ENCODE measurements at places on chromosomes 16 and 17.

DNA sequence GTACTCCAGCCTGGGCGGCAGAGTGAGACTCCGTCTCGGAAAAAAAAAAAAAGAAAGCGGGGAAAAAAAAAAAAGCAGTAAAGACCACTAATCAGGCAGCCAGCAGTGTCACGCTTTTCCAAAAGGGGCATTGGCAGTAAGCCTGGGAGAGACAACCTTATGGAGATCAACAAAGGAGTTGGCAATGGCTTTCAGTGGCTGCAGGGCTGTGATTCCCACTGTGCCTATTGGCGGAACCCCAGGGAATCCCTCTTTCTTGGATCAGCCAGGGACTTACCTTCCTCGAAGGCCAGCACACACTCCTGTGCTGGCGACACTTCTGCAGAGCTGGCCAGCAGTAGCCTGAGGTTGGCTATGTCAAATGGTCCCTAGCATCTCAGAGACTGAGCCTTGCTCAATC, 43.2 kb upstream of the ZFHX3 start:
- DNase-seq: no peak
- H3K27me3 ChIP-seq: no peaks in the 10 kb centered on the region
- no peak overlapping the region for H3K4me3 ChIP-seq
- H3K27ac ChIP-seq: no peak overlapping the region

DNA sequence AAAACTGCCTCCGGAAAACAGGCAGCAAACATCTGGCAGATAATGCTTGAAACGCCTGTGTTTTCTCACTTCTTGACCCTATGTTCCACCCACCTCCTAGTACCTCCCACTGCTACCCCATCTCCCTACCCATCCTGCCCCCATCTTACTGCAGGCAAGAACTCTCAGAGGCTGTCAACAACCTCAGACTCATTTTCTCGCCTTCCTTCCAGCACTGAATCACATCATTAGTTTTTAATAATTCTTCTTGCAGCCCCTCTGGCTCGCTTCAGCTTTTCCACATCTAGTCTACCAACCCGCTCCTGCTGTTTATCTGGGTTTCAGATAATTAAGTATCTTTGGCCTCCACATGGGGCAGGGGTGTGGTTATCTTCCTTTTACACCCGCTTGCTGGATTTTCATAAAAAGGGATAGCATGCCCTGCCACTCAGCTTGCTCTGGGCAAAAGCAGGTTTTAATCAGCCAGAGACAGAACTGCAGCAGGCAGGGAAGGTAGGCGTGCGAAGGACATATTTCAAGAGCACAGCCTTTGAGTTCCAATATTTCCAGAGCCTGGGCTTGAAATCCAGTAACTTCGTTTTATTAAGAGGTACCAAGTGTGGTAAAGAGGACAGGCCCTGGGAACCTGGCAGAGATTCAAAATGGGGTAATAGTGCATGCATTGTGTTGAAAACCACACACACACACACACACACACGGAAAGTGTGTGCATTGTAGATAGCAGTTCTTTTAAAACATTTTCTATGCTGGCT, 87.5 kb downstream of the BMERB1 start:
- H3K36me3 ChIP-seq: no peaks in the 10 kb centered on the region
- H3K4me3 ChIP-seq: no peak overlapping the region
- no peaks in the 10 kb centered on the region for H3K27me3 ChIP-seq
- H3K27ac ChIP-seq: no peak overlapping the region
- H3K4me1 ChIP-seq: peaks cover 4% of the 10 kb centered on the region

- H3K4me1 ChIP-seq: peaks cover 35% of the 10 kb centered on the region
- no peak for DNase-seq
- H3K27ac ChIP-seq: peak overlapping the region; percentile 82
- peaks cover 39% of the 10 kb centered on the region for H3K36me3 ChIP-seq
- no peak overlapping the region for H3K4me3 ChIP-seq
Observed at GRCh38 chr17:38715216-38715943, 10.3 kb downstream of the MLLT6 start.

GRCh38 chr16:71576971-71577370, at the start of gene TAT:
TAT (minus strand) TSS chr16:71577092; CDS start chr16:71576415, 677 bp downstream.
- H3K36me3 ChIP-seq: no peaks in the 10 kb centered on the region
- H3K4me3 ChIP-seq: no peak within 1 kb of the TSS
- H3K4me1 ChIP-seq: no peaks in the 10 kb centered on the region

DNA sequence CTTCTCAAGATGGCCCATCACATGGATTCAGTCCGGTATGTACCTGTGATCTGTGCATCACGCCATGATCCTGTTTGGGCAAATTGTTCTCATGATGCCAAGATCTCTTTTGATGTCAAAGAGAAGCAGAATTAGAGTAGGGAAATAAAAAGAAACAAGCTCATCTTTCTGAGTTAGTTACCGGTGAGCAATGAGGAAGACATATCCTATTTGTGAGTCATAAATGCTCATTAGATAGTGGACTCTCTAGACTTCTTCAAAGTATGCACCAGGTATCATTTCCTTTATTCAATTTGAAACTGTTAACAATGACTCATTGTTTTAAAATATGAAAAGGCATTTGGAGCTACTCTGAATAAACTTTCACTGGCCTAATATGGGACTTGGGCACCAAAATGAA, 8.0 kb upstream of the KRTAP4-12 start:
- no peak overlapping the region for H3K27ac ChIP-seq
- DNase-seq: no peak
- no peak overlapping the region for H3K4me3 ChIP-seq
- H3K4me1 ChIP-seq: no peaks in the 10 kb centered on the region
- no peaks in the 10 kb centered on the region for H3K36me3 ChIP-seq
- H3K27me3 ChIP-seq: peaks cover 11% of the 10 kb centered on the region

DNA sequence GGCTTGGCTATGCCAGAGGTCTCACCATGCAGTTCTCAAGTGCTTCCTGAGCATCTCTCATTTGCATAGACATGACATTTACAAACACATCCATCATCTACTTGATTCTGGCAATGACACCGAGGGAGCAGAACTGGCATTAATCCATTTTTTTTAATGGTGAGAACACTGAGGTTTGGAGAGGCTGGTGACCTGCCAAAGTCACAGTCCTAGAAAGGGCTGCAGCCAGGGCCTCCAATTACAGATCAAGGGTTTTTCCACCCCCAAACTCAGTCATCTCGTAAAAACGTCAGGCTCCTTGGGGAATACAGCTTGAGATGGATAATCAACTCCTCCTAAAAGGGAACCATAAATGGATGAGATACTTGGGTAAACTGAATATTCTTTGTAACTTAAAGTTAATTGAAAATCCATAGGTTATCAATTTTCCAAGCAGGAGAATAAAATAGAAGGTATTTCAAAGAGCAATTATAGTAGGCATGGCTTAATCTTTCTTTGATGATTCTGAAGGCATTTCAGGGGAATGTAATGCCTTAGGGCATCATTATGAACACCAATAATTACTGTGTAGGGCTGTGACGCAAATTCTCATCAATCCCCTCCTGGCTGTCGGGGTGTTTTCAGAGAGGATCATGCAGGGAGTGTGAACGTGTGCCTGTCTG, 9.4 kb upstream of the MEOX1 start:
- no peak overlapping the region for H3K27ac ChIP-seq
- no peak overlapping the region for H3K4me3 ChIP-seq
- H3K27me3 ChIP-seq: peaks cover 27% of the 10 kb centered on the region
- no peak for DNase-seq

DNA sequence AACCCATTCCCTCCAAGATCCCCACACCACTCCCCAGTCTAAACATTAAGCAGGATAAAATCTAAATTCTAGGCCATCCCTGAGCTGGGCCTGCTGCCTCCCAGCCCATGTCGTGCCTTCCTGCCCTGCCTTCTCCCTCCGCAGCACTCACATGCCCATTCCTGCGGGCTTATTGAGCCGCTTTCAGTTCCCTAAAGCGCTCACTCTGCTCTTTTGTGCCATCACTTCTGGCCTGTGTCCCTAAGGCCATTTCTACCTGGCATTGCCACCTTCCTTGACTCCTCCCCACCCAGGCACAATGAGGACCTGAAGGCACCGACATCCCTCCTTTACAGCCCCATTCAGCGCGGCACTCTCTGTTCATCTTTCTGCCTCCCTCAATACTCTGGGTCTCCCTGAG, 13.0 kb upstream of the RAB5C start:
- H3K4me3 ChIP-seq: no peak overlapping the region
- H3K36me3 ChIP-seq: no peaks in the 10 kb centered on the region
- no peaks in the 10 kb centered on the region for H3K4me1 ChIP-seq
- no peak overlapping the region for H3K27ac ChIP-seq

DNA sequence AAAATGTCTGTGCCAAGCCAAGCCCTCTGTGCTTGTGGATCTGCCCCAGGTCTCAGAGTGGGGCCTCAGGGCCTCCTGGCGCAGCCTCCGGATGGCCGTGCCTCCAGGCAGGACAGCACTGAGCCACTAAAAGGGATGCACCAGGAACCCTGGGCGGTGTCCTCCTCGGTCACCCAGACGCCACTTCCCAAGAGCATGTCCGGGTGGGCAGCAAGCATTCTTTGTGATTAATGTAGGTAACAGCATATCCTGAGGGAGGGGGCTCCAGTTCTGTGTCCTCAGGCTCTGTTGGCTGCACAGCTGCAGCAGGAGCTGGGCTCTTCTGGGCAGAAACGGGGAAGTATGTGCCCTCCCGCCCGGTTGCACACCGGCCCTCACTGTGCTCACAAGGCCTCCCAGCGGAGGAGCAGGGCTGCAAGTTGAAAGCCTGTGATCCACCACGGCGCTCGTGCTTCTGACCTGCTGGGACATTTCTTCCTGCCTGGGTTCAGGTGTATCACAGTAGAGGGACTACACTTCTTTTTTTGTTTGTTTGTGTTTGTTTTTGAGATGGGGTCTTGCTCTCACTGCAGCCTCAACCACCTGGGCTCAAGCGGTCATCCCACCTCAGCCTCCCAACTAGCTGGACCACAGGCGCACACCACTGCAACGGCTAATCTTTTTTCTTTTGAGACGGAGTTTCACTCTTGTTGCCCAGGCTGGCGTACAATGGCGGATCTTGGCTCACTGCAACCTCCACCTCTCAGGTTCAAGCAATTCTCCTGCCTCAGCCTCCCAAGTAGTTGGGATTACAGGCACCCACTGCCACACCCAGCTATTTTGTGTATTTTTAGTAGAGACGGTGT, 37.9 kb upstream of the CHMP6 start:
- H3K4me3 ChIP-seq: no peak overlapping the region
- H3K27me3 ChIP-seq: no peaks in the 10 kb centered on the region
- peaks cover 16% of the 10 kb centered on the region for H3K36me3 ChIP-seq
- no peak overlapping the region for H3K27ac ChIP-seq
- H3K4me1 ChIP-seq: peaks cover 13% of the 10 kb centered on the region

DNA sequence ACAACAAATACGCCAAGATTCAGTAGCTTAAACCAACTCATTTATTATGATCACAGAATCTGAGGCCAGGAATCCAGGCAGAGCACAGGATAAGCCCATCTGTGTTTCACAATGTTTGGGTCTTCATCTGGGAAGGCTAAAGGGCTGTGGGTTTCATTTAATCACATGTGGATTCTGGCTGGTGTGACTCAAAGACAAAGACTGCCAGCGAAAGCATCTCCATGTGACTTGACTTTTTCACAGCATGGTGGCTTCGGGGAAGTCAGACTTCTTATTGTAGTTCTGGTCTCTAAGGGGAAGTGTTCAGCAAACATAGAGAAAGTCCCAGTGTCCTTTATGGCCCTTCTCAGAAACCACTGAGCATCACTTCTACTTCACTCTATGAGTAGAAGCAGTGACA, 1014.4 kb upstream of the GOT2 start:
- H3K27ac ChIP-seq: no peak overlapping the region
- no peak overlapping the region for H3K4me3 ChIP-seq
- no peaks in the 10 kb centered on the region for H3K4me1 ChIP-seq
- DNase-seq: no peak
- H3K36me3 ChIP-seq: no peaks in the 10 kb centered on the region

DNA sequence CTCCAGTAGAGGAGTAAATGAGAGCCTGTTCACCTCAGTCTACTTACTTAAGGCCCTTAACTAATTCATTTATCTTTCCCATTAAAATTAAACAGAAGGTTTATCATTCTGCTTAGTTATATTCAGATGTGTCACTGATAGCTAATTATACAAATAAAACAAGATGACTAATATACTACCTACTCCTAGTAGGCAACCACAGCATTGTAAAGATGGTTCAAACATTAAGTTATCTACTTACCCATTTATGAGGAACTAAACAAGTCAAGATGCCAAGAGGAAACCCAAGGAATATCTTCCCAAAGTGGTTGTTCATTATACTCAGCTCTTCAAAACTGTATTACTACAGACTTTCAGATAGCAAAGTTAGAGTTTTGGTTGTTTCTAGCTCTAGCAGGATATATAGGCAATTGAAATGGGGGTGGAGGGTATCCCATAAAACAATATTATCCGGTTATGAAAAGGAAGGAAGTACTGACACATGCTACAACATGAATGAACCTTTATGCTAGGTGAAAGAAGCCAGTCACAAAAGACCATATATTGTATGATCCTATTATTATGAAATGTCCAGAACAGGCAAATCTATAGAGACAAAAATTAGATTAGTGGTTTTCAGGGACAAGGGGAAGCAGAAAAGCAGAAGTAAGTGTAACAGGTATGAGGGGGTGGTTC, 56.5 kb downstream of the SPAG9 start:
- no peaks in the 10 kb centered on the region for H3K27me3 ChIP-seq
- H3K4me1 ChIP-seq: no peaks in the 10 kb centered on the region
- no peak overlapping the region for H3K27ac ChIP-seq

DNA sequence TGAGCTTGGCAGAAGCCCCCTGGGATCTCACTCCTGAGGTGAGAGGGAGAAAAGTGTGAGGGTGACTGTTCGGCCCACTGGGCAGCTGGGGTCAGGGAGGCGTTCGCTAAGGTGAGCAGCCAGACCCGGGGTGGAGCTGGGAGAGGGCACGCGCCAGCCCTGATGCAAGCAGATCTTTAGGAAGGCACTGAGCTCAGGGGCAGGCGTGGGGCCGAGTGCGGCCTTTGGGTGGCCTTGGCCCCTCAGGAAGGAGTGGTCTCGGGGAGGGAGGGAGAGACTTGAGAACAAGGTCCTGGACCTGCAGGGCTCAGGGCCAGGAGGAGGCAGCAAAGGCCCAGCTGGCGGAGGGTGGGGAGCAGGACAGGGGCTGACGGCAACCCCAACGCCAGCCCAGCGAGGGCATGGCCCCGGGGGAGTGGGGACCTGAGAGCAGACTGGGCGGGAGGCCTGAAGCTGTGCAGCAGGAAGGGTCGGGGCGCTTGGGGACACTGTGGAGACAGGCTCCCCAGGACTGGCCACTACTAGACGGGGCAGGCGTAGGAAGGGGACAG, 14.5 kb upstream of the WDR45B start:
- H3K36me3 ChIP-seq: no peaks in the 10 kb centered on the region
- H3K4me1 ChIP-seq: no peaks in the 10 kb centered on the region
- H3K27me3 ChIP-seq: no peaks in the 10 kb centered on the region
- H3K27ac ChIP-seq: no peak overlapping the region
- no peak overlapping the region for H3K4me3 ChIP-seq

DNA sequence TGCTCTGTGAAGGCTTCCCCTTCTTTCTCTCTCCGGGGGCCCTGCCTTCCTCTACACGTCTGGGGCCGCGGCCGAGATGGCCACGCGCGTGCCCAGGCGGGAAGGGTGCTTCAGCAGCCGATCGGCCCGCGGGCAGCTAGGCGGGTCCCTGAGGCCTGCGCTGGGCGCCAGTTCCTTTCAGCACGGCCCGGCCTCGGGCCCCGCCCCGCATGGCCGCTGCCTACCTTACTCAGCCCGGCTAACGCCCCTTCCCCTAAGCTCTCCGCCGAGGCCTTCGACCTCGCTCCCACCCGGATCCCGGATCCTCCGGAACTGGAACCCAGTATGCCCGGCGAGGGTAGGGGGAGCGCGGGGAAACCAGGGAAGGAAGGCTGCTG, 335 bp downstream of the TMEM11 start:
- peak overlapping the region; percentile 88 for H3K4me3 ChIP-seq
- H3K27me3 ChIP-seq: no peaks in the 10 kb centered on the region
- peaks cover 58% of the 10 kb centered on the region for H3K4me1 ChIP-seq
- H3K27ac ChIP-seq: peak overlapping the region; percentile 92
- H3K36me3 ChIP-seq: peaks cover 6% of the 10 kb centered on the region

Data from activated CD8-positive, alpha-beta memory T cell treated with anti-CD3 and anti-CD28 coated beads, Interleukin-2, amount 10 ng/mL, durations not matched to agents 7 days and 5 days (primary cell).